ENCODE measurements at places on chromosomes 1 and 21.

DNA sequence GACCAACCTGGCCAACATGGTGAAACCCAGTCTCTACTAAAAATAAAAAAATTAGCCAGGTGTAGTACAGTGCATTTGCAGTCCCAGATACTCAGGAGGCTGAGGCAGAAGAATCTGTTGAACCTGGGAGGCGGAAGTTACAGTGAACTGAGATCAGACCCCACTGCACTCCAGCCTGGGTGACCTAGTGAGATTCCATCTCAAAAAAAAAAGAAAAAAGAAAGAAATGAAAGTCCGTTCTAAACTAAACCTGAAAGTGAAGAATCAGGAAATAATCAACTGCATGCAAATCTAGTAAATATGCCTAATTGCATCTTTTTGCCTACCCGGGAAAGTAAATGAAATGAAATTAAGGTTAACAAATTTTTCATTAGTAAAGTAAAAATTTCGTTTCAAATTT, 99.6 kb downstream of the ZZZ3 start:
- DNase-seq, result no peak

DNA sequence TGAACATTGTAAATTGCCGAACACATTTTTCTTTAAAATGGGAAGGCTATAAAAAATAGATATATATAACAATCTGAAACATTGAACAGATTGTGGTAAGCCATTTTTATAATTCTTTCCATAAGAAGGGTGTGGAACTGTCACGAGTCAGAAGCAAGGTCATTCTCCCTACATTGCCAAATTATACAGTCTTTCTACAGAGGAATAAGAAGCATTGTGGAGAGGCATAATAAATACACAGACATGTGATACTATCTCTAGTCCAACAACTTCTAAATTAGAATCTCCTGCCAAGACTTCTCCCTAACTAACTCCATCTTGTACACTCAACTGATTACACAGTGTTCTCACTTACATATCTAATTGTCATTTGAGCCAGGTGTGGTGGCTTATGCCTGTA, 227.9 kb downstream of the CENPF start:
- no peak for DNase-seq

GRCh38 chr1:14308460-14308859, 290.0 kb upstream of the KAZN start:
- DNase-seq, result no peak

DNA sequence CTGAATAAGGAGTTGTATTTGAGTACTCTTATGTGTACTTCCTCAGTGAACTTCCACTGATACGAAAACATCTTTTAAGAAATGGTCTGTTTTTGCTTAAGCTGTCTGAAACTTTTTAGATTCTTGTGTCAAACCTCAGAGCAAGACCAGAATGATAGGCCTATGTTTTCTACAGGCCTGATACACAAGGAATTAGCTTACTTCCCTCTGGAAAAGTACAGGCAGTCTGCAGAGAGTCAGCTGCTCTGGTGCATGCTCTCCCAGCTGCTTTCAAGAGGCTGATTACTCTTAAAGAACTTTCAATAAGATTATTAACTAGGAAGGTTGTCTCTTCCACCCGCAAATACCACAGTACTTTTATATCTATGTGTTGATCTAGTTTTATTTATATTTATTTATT, 9.5 kb downstream of the SNX27 start:
- no peak for DNase-seq

GRCh38 chr1:3714284-3714741, 37.9 kb upstream of the CCDC27 start:
- no peak for DNase-seq

GRCh38 chr1:95431235-95431634, 197.2 kb downstream of the RWDD3 start:
- no peak for DNase-seq

DNA sequence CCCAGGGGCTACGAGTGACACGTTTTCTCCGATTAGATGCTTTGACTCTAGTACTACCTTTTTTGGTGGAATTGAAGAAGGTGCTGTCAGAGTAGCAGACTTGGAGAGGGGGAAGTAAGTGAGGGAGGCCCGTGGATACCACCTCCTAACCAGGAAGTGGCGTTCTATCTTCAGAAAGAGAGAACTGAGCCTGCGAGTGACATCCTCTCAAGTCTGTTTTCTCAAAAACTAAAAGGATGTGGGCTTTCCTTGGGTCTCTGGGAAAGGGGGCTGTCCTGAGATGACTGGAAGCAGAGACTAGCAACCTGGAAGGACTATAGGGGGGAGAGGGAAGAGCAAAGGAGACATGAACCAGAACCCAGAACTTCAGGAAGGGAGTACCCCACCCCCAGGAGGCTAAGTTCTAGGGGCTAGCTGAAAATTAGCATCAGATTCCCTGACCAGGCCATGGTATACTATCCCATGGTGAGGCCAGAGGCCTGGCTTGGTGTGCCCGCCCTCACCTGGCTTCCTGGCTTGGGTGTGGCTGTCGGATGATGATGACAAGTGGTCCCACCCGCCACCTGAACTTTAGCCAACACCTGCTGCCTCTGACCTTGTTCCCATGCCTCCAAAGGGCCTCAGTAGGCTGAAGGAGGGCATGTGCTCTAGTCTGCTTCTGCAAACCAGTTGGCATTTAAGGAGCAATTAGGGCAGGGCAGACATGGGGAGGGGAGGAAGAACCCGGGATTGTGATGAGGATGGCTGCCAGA, 49.1 kb downstream of the ATP2B4 start:
- no peak for DNase-seq

- no peak for DNase-seq
These were observed 525.3 kb upstream of the ADGRL4 start for GRCh38 chr1:79531790-79532189.

Data from kidney (tissue), 22 donors.